ENCODE measurements at places on chromosomes 1 and 21.
A peak's percentile ranks its signal among the peaks of the same experiment; 100 is the strongest.

GRCh38 chr1:11308699-11309224, 35.8 kb downstream of the UBIAD1 start:
- no peak for DNase-seq

- DNase-seq = no peak
Measured at GRCh38 chr1:32755810-32756159, 53.2 kb upstream of the SYNC start.

DNA sequence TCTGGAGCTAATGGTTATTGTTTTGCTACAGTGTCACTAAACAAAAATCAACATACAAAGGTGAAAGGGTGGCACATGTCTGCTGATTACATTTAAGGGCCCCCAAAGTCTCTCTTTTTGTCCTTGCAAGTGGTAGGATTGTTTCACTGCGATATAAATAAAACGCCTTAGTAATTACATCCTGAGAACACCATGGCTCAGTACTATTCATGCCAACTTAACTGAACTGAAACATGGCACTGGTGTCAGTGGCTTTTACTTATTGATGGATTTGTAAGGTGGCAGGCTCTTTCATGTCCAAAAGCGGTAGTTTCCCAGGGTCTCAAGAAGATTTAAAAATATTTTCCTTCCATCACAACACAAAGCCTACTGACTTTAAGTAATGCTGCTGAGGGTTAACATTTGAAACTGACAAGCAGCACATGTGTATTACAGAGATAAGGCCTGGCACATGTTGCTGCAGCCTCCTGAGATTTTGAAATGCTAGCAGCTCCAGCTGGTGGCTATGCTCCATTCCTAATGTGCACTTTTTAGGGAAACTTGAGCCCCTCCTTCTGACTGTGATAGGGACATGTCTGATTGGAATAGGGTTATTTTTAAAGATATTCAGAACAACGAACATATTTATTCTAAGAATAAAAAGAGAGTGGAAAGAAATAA, 86.8 kb downstream of the ATP1B1 start:
- peak; percentile 7 for DNase-seq

DNA sequence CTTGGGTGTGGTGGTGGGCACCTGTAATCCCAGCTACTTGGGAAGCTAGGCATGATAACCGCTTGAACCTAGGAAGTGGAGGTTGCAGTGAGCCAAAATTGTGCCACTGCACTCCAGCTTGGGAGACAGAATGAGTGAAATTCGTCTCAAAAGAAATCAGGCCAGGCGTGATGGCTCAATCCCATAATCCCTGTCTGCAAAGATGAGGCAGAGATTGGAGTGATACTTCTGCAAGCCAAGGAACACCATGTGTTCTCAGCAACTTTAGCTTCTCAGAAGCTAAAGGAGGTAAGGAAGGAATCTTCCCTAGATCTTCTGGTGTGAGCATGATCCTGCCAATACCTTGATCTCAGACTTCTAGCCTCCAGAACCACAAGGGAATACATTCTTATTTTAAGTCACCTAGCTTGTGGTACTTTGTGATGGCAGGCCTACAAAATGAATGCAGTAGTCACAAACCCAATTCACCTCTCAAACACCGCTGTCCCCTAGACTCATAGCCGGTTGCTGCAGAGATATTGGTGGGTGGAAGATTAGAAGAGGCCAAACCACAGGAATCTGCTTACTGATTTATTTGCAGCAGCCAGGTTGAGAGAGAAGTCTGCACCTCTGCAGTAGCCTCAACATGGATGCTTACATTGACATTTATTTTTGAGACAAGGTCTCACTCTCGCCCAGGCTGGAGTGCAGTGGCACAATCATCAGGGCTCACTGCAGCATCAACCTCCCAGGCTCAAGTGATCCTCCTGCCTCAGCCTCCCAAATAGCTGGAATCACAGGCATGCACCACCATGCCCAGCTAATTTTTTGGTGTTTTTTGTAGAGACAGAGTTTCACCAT, 18.6 kb downstream of the L1TD1 start:
- DNase-seq = no peak

DNA sequence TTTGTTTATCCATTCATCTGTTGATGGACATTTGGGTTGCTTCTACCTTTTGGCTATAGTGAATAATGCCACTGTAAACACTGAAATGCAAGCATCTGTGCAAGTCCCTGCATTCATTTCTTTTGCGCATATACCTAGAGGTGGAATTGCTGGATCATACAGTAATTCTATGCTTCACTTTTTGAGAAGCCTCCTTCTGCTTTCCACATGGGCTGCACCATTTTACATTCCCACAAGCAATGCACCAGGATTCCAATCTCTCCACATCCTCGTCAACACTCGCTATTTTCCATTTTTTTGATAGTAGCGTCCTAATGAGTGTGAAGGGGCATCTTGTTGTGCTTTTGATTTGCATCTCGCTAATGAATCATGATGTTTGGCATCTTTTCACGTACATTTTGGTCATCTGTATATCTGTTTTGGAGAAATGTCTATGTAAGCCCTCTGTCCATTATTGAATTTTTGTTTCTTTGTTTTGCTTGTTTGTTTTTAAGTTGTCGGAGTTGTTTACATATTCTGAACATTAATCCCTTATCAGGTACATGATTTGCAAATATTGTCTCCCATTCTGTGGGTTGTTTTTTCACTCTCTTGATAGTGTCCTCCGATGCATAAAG, 335.4 kb downstream of the RRAGC start:
- no peak for DNase-seq

- peak; percentile 31 for DNase-seq
Measured at GRCh38 chr1:65209005-65209885, 61.2 kb downstream of the AK4 start.

GRCh38 chr1:211632808-211633523, 42.5 kb downstream of the NEK2 start:
- DNase-seq = no peak

DNA sequence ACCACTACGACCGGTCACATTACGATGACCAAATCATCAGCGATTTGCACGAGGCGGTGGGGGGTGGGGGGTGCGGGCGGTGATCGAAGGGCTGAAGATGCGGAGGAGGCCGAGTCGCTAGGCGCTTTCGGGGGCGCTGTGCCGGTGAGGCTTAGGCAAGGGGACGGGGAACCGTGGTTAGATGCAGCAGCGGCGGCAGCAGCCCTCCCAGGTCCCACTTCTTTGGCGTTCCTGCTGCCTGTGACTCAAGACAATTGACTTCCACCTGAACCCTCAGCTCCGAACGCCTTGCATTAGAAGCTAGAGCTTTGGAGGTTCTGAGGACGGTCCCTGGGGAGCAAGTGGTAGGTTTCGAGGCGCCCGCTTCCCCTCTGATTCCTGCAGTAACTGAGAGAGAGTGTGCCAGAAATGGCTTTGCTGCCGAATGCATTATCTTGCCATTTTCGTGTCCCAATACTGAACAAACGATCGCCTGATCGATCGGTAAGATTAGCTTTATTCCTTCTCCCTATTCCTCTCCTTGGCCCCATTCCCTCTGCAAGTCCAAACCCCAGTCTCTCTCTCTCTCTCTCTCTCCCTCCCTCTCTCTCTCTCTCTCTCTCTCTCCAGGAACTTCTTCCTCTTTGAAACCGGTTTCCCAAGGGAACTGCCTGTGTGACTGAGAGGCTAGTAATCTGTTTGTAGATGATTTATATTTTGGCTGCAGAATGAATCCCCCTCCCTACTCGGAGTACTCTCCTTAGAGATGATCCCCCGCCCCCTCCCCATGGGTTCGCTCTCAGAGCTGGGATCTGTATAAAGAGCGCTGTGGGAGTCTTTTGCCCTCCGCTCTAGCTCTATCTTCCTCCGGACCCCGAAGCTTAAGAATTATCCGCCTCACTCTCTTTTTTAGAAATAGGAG, 735 bp upstream of the BRINP3 start:
- peak; percentile 11 for DNase-seq

DNA sequence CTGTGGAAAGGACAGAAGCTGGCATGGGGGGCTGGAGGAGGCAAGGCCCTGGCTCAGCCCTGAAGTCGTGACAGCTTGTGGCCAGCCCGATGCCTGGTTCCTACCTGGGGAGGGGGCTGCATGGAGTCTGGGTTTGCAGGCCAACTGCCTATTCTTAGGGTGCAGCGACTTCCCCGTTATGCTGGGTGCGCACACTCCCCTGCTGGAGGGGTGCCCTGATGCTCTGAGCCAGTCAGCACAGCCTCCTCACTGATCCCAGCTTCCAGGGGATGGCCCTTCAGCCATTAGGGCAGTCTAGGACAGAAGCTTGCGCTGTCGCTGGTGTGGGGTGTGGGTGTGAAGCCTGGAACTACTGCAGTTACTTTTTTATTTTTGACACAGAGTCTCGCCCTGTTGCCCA, 30.0 kb upstream of the SLC19A1 start:
- no peak for DNase-seq

DNA sequence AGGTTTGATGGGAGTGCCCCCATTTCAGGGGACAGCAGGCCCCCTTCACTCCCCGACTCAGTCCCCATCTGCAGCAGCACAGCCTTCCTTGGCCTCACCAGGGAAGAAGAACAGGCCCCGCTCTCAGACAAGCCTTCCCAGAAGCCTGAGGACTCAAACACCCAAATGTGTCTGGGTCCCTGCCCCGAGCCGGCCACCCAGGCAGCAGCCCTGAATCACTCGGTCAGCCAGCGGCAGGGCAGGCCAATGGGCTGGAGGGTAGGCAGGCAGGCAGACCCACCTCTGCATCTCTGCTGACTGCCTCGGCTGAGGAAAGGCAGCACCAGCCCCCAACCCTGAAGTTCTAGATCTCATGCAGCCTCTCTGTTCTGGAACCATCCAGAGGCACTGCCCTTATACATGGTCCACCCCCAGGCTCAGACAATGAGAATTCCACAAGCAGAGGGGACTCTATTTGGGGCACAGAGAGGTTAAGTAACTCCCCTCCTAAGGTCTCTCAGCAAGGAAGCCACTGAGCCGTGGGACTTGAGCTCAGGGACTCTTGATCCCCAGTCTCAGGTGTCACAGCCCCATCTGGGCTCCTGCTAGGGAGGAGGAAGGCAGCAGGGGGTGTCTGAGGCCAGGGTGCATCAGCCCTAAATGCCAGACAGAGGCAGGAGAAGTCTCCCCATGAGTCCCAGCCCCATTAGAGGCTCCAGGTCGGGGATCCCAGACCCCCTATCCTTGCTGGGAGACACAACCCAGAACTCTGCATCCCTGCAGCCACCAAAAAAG, 33.2 kb upstream of the RUNX3 start:
- no peak for DNase-seq

DNA sequence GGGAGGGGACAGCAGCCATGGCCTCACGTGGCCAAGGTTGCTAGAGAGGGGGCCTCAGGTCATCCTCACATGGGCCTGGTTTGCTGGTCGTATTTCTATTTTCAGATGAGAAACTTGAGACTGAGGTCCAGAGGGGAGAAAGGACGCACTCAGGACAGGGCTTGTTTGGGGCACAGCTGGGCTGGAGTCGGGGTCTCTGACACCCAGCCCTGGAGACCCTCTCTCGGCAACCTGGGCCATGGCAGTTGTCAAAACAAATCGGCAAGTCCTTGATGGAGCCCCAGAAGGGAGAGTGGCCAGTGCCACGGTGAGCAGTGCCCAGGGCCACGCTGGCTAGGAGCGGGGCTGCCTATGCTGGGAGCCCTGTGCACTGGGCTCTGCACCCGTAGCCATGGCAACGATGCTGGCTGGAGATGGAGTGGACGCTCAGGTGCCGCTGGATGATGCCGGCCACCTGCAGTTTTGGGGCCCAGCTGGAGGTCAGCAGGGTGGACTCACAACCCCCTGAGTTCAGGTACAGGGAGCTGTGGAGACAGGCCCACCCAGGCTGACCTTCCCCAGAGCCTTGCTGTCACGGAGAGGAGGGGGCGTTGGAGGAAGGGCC, 11.1 kb downstream of the LRRC3 start:
- DNase-seq = no peak

DNA sequence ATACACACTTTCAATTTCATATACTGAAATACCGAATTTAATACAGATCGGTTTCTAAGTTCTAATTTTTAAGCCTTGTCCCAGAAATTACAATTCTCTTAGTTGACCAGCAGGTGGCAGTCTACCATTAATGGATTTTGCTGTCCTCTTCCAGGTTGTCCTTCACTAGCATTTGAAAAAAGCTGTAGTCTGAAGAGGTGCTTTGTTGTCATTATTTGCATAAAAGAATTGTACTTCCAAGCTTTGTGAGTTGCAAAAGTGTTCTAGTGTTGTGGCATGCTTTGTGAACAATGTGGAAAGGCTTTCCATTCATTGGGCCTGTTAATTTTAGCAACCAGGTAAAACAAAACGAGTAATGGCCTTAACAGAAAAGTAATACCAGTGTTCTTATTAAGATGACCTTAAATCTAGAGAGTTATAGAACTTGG, 193.6 kb downstream of the RPS6KC1 start:
- peak; percentile 60 for DNase-seq

- DNase-seq = no peak
Measured at GRCh38 chr1:10726355-10726754, 70.1 kb downstream of the CASZ1 start.

GRCh38 chr1:99062192-99062591, 57.5 kb upstream of the PLPPR5 start:
- DNase-seq = no peak

DNA sequence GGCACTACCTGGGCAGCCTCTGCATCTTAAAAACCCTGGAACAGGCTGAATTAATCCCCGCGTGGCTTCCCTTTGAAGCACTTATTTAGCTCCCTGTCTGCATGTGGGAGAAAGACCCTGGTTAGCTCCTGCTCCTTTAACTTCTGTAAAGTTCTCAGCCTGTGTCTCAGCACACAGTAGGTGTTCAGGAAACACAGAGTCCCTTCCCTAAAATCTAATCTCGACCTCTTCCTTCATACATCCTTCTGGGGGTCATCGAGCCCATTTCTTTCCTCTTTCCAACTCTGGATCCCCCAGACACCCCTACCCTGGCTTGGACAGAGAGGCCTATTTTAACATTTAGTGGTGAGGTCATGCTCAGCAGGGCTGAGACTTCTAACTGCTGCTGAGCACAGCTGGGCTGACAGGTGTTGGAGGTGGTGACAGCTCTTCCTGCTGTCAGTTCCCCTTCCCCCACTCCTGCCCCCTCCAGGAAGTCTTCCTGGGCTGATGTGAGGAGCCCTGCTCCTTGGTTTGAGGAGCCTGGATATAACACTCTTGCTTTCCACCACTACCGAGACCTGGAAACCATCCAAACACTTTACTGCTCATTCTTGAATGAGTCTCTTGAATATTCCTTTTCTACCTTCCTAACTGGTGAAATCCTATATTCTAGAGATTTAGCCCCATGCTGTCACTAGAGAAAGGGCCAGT, 5.3 kb downstream of the E2F2 start:
- no peak for DNase-seq

GRCh38 chr1:182625024-182625423, 20.8 kb upstream of the RGS16 start:
- DNase-seq = no peak

- DNase-seq = no peak
Measured at GRCh38 chr1:68142036-68142435, 90.3 kb downstream of the WLS start.

All from NCI-H1694 (cell line).